Sigmoid colon (tissue), 7 donors: ENCODE measurements at places on chromosomes 5 and 9. TPM values are rescaled to one million over a fixed set of nuclear protein-coding genes. Genes with fewer than 3 reads are reported as not detected.

DNA sequence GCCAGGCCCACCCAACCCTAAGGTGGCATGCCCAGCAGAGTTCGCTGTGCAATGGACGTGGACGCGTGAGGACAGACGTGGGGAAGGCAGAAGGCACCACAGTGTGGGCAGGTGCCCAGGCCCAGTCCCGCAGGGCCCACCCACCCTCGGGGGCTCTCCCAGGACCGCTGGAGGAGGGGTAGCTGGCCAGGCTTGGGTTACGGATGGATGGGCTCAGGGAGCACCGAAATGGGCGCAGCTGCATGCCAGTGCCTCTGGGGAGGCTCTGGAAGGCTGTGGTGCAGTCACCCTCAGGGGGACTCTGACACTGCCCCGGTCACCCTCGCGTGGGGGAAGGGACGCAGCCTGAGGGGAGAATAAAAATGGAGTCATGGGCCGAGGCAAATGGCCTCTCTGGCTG is 9.6 kb upstream of the GPSM1 start:
- no peak for DNase-seq

- DNase-seq = no peak
These were observed 52.1 kb downstream of the SSBP2 start for GRCh38 chr5:81698813-81699212.

- no peak for DNase-seq
These were observed 328.1 kb downstream of the HINT1 start for GRCh38 chr5:130836729-130837649.

DNA sequence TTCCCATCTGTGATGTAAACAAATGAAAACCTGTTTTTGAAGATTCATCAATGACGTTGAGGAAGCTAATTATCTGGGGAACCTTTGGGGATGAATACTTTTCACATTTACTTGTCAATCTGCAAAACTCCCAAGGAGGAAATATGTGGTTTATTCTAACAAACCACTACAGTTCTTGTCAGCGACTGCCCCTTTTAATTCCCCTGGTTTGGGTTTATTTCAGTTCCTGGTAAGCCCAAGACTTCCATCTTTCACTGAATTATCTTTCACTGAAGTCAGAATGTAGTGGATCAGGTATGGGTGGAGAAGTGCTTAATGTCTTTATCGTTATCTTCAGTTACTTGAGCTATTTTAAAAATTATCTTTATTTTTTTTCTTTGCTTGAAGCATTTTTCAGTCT is 40.2 kb downstream of the TLR4 start:
- no peak for DNase-seq

DNA sequence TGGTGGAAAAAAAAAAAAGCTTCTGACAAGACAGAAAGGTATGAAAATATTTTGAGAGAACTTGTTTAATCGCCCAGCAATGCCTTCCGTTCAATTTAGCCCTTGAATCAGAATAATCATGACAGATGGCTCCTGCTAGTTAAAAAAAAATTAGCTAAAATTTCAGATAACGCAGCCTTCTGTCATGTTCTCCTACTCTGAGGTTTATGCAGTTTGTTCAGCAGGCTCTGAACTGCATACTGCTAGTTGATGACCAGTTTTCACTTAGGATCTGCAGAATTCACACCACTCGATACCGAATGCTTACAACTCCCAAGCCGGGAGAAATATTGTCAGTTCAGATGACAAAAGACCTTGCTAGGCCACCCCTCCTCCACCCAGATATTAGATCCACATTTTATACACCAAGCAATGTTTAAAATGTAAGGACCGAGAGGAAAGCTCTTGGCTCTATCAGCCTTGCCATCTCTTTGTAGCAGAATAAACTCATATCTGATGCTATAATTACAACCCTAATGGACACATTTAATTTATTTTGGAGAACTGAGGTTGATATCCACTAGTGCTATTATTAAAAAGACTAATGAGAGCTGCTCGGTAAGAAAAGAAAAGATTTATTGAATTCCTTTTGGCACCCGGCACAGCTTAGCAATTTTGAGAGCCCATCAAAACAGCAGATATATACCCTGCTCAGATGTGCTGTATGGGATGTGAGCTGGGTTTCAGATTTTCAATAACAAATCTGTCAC is 322.8 kb downstream of the GLIS3 start:
- no peak for DNase-seq

DNA sequence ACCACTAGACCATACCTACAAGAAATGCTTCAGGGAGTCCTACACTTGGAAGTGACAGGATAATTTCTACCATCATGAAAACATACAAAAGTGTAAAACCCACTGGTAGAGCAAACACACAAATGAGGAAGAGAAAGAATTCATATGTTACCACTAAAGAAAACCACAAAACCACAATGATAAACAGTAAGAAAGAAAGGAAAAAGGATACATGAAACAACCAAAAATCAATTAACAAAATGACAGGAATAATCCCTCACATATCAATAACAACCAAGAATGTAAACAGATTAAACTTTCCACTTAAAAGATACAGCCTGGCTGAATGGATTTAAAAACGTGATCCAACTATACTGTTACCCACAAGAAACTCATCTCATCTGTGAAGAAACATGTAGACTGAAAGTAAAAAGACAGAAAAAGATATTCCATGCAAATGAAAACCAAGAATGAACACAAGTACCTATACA is 83.4 kb downstream of the LPAR1 start:
- DNase-seq = no peak

GRCh38 chr5:161691911-161692310 is 6.4 kb downstream of the GABRA6 start:
- DNase-seq = no peak

DNA sequence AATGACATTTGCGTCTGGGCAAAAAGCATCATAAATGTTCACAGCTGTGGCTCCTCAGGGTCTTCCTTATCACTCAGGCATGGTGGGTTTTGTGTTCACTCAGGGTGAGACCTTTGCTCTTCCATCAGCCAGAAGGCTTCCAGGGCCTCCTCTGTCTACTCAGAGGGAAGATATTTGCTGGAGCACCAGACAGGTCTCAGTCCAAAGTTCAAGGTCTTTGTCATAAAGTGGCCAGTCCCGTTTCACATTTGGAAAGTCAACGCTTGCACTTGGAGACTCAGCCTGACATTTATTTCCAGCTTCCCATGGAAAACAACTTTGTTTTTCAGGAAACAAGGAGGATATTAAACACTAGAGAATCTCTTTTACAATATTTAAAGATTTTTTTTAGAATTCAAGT is 12.2 kb upstream of the CARTPT start:
- no peak for DNase-seq

DNA sequence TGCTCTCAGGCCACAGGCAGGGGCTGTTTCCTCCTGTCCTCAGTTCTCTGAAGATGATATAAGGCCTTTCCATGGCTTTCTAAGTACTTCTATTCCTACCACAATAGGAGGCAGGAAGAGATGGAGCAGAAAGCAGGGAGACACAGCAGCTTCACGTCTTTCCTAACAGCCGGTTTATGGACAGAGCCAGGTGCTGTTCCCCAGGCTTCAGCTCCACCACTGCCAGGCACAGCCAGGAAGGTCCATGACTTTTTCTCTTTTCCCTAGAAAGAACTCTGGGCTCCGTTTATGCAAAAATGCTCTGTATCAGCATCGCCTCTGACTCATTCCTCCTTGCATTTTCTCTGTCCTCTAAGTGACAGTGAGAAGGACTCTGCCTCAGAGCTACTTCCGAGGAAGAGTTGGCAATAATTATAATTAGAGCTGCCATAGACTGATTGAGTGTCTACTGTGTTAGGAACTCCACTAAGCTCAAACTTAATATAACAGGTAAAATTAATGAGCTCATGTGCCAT is 478.5 kb downstream of the RASEF start:
- no peak for DNase-seq

- no peak for DNase-seq
These were observed 104.3 kb upstream of the PITX1 start for GRCh38 chr5:135138116-135138850.

- no peak for DNase-seq
These were observed 1041.1 kb upstream of the COX7C start for GRCh38 chr5:85576666-85577065.

DNA sequence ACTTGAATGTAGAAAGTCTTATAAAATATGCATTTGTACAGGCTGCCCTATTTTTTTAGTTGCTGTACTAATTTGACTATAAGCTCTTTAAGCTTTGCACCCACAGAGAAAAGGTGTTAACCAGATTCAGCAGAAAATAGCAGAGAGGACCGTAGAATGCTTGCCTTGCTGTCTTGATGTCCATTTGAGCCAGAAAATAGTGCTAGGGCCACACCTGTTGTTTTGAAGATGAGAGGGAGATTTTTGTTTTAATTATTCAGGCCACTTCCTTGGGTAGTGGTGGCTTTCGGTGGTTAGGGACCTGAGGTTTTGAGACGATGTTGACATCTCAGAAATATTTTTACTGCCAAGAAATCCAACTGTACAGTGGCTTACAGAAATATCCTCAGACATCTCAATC is 196.0 kb downstream of the SPATA31D1 start:
- no peak for DNase-seq

DNA sequence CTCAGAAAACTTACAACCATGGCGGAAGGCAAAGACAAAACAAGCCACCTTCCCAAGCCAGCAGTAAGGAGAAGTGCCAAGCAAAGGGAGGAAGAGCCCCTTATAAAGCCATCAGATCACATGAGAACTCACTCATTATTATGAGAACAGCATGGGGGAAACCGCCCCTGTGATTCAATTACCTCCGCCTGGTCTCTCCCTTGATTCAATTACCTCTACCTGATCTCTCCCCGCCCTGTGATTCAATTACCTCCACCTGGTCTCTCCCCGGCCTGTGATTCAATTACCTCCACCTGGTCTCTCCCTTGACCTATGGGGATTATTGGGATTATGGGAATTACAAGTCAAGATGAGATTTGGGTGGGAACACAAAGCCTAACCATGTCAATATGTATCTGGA is 467.3 kb upstream of the FTMT start:
- DNase-seq = no peak

DNA sequence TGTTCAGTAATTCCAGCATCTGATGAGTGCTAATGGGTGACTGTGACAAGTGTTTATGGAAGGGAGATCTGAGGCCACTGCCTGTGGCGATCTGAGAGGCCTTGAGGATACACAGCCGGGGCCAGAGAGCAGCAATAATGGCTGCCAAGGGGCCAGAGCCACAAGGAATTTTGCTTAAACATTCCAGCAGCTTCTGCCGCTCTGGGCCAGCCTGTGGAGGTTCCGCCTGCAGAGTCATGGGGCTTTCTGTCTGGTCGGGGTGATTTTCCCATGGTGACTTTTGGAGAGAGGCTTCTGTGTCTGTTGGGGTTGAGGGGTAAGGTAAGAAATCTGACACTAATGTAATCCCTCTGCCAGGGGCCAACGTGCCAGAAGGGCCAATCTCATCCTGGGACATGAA is 353.5 kb downstream of the ADAMTS6 start:
- DNase-seq = no peak

DNA sequence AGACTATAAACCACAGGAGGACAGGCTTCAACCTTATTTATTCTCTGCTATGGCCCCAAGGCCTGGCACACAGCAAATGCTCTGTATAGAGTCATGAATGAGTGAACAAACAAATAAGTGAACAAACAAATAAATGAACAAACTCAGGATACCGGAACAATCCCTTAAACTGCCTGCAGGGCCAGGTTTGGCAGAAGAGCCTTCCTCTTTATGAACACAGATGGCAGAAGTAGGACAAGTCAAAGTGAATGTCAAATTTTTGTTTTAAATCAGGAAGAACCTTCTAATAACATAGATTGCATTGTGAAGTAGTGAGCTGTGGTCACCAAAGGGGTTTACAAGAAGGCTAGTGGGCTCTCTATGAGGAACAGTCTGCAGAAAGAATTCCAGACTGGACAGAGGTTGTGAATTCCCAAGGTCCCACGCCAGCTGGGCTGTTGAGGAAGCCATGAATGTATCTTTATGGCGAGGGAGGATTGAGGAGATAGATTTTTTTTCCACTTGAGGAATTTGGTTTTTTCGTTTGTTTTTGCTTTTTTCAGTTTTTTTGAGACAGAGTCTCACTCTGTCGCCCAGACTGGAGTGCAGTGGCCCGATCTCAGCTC is 30.3 kb upstream of the STING1 start:
- no peak for DNase-seq

DNA sequence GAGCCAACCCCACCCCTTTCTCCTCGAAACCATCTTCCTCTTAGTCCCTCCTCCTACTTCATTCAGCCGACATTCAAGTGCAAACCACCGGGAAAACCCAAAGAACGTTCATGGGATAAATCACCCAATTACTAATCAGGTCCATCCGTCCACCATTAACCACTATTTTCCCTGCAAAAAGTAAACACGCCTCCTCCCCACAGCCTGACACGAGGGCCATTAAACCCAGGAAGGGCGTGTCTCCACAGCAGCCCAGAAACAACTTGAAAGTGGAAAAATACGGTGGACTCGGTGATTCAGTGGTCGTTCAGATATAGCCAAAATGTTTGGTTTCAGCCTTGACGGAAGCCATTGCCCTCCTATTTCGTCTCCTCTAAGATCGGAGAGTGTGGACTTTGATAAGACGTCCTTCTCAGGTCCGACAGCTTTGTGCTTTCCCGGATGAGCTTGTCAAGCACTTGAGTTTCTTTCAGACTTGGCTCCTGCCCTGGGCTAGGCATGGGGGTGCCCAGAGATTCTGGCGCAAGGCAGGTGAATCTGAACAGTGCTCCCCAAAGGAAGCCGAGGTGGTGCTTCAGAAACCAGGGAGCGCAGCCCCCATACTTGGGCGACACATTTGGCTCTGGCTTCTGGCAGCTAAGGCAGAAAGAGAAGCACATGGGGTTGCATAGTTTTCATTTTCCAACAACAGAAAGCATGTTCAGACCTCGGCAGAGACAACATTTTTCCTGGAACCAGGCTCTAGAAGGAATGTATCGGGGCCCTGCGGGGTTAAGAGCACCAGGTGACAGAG is 56.6 kb downstream of the SMIM23 start:
- DNase-seq = no peak

GRCh38 chr9:123820139-123820538 is 109.8 kb downstream of the DENND1A start:
- no peak for DNase-seq

- DNase-seq = peak; percentile 74
These were observed 35.2 kb downstream of the NCS1 start for GRCh38 chr9:130207241-130207992.

- no peak for DNase-seq
These were observed 29.8 kb upstream of the SLC6A3 start for GRCh38 chr5:1474866-1475543.

- DNase-seq = no peak
These were observed 88.6 kb upstream of the GAS1 start for GRCh38 chr9:87035879-87036278.

- no peak for DNase-seq
These were observed 8.9 kb upstream of the RAB14 start for GRCh38 chr9:121210536-121210935.

- no peak for DNase-seq
These were observed 49.6 kb upstream of the CCL21 start for GRCh38 chr9:34759432-34760134.

The GABRA1 gene
- total RNA-seq = not detected

The AQP7 gene
- 0.33 TPM for total RNA-seq

The ADGRD2 gene
- not detected for total RNA-seq

The IL4 gene
- total RNA-seq = not detected

The IFNB1 gene
- total RNA-seq = not detected

The RLN2 gene
- total RNA-seq = not detected

The PCDHB11 gene
- total RNA-seq = 1.8 TPM

The TMEM203 gene
- 24.8 TPM for total RNA-seq

The GAS1 gene
- 136 TPM for total RNA-seq

The IFT74 gene
- total RNA-seq = 14.1 TPM

The SLC6A7 gene
- not detected for total RNA-seq
